ENCODE measurements at places on chromosomes 2 and 18.

- no peak for DNase-seq
Measured at GRCh38 chr2:202717598-202718310, 83.0 kb downstream of the FAM117B start.

- no peak for DNase-seq
Measured at GRCh38 chr2:15472133-15472532, 89.0 kb downstream of the NBAS start.

DNA sequence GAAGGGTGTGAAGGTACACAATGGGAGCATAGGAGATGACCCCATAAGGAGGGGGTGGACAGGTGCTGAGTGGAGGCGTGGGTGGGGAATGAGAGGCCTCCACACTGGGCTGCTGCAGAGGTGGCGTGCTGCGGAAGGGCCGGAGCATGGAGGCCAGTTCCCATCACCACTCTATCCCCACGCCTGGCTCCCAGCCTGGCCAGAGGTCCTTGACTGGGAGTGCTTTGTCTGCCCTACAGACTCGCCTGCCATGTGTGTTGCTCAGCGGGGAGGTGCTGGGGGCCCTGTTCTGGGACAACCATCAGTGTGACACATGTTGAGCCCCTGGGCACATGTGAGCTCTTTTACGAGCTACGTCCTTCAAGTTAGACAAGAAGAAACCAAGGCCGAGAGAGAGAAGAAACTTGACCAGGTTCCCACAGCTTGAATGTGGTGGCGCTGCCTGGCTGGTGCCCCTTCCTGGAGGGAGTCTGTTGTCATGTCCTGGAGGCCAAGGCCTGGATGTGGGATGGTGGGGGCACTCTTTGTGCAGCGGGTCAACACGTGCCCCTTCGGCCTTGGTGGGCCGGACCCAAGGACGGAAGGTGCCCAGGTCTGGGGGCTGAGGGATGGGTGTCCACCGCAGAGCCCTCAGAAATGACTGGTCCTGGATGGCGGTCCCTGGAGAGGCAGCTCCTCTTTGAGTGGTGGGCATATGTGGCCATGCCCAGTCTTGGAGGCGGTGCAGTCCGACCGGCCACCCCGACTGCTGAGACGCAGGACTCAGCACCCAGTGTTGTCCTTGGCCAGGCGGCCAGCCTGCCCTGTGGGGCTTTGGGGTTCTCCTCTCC is 1.2 kb upstream of the INPP5D start:
- DNase-seq, result no peak

GRCh38 chr2:21793461-21793860 is 669.7 kb downstream of the TDRD15 start:
- no peak for DNase-seq

DNA sequence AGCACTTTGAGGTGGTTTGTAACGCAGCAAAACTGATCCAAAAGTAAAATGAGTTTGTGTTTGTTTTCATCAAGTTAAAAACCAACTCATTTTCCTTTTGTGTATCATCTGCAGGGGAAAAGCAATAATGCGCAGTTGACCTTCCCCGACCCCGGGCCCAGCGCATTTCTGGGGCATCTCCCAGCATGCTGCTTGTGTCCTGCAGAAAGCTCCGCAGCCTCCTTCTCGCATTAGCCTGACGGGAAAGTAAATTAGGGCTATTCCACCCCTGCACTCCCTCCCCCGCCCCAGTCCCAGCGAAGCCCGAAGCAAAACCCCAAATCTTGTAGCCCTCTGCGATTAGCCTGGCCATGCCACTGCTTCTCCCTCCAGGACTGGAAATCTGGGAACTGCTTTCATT is 82.0 kb upstream of the PPM1B start:
- no peak for DNase-seq

GRCh38 chr2:144032566-144032965 is 487.4 kb downstream of the ZEB2 start:
- no peak for DNase-seq

DNA sequence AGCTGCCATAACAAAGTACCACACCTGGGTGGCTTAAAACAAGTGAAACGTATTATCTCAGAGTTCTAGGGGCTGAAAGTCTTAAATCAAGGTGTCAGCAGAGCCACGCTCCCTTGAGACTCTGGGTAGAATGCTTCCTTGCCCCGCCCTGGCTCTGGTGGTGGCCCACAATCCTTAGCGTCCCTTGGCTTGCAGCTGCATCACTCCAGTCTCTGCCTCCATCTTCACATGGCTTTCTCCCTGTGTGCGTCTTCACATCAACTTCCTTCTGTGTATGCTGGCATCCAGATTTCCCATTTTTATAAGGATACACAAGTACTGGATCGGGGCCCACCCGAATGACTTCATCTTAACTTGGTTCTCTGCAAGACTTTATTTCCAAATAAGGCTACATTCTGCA is 62.5 kb downstream of the MRO start:
- no peak for DNase-seq

GRCh38 chr18:31424383-31424988 is 23.1 kb upstream of the DSG3 start:
- no peak for DNase-seq

DNA sequence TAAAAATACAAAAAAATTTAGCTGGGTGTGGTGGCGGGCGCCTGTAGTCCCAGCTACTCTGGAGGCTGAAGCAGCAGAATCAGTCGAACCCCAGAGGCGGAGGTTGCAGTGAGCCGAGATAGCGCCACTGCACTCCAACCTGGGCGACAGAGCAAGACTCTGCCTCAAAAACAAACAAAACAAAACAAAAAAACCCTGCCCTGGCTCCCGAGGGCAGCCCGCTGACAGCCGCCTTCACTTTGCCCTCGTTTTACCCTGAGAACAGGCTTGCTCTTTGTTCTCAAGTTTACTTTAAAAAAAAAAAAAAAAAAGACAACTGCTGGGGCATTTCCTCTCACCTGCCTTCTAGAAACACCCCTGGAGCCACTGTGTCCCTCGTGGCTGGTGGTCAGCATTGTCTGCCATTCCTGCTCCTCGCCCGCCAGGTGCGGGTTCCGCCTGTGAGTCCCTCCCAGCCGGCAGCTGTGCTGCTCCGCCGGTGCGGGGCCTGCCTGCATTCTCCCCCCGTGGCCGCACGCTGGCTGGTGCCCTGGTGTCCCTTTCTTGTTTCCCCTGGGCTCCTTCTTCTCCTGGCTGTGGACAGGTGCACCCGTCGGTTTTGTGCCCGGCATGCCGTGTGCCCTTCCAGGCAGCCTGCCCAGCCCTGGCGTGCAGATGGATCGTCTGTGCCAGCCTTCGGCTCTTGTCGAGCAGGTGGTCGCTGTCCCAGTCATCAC is 105.7 kb downstream of the USP40 start:
- DNase-seq, result peak; percentile 37

DNA sequence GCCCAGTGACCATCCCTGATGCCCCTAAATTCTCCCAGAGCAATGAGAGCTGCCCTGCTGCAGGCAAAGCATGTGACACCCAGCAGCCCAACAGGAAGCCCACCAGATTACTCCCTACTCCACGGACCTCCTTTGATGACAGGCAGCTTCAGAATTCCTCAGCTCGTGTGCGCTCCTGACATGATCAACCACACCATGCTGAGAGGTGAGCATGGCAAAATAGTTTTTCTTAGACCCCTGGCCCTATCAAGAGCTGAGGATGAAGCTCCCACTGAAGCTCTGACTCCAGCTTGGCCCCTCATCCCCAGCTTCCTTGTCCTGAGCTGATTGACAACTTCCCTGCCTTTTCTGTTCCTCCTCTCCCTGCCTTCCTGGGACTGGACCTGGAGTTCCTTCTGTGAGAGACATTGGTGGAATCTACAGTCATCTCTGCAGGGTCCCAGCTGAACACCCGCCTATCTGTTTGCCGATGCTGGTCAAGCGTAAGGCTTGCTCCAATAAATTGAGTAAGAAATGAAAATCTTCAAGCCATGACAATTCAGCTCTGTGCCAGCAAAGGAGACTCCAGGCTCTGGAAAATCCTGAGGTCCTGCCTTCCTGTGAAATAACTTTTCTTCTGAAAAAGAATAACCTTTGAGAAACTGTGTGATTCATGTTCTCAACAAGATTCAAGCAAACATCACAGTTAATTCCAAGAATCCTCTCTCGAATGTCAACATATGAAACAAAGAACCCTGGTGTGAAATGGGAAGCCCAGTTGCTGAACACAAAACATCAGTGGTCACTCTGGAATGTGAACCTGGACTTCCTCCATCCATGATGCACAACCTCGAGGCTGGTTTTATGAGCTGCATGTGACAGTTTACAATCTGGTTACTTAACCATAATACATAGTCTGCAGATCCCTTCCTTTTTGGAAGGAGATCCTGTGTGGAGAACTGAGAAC is 201.1 kb downstream of the SPP2 start:
- no peak for DNase-seq

DNA sequence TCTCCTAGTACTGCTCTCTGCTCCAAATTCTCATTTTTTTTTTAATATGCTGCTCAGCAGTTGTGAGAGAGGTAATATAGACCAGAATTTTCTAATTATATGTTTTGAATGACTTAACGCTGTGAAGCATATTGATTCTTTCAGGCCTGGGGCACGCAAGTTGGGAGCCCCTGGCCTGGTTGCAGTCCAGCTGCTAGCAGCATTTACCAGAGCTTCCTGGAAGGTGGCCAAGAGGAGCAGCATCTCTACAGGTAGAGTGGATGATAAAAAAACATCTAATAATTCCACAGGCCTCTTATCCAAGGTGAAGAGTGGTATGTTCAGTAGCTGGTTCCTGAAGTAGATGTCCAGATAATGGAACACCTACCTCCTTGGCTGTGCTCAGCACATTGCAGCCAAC is 7.3 kb upstream of the UGP2 start:
- DNase-seq, result no peak

- no peak for DNase-seq
Measured at GRCh38 chr18:44961288-44961995, 280.8 kb downstream of the SETBP1 start.

- DNase-seq, result no peak
Measured at GRCh38 chr18:44700652-44701051, 20.0 kb downstream of the SETBP1 start.

GRCh38 chr2:127531221-127531648 is 4.2 kb upstream of the MYO7B start:
- no peak for DNase-seq

DNA sequence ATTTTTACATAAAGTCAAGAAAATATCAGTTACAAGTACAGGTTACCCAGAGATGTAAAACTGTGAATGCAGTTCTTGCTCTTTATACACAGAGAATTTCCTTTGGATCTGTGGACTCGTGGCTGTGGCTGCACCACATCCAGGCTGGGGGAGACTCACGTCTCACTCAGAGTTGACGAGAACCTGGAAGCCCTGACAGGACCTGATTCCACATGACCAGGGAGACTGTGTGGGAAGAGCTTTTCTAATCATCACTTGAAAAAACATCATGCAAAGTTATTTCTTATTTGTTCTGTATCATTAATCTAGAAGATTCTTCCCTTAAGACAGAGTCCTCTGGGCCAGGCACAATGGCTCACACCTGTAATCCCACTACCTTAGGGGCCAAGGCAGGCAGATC is 1159.0 kb downstream of the RPIA start:
- no peak for DNase-seq

DNA sequence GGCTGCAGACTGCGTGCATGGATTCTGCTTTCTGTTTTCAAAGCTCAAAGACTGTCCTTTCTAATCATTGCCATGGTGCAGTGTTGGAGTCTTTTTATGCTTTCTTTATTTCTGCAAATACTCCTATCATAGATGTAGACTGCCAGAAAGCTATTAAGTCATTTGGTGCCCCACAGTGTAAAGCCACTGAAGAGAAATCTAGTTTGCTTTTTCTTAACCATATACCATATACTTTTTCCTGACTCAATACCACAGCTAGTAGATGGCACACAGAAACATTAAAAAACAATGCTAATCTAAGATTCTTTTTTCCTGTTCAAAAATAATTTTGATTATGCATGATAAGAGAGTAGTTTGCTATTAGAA is 109.9 kb upstream of the RAB27B start:
- peak; percentile 4 for DNase-seq

- DNase-seq, result no peak
Measured at GRCh38 chr2:136395582-136395981, 277.6 kb upstream of the CXCR4 start.

GRCh38 chr18:77648411-77648810 is 398.8 kb downstream of the GALR1 start:
- DNase-seq, result no peak

DNA sequence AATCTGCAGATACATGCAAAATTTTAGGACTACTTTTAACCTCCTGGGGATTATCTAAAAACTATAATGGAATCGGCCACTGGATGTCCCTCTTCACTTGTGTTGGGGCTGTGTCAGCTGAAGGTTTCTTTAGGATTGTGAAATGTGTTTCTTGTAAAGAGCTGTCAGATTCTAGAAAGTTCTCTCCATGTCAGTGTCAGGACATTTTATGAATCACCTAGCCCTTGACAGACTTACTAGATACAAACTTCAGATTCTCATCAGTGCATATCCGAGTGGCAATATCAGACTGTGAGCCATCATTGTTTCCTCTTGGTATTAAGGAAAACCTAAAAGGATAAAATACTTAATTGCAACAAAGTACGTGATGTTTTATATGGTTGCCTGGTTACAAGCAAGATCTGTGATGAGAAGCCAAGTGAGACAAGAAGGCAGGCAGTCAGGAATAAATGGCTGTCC is 107.3 kb downstream of the CPS1 start:
- peak; percentile 74 for DNase-seq

- DNase-seq, result peak; percentile 42
Measured at GRCh38 chr2:230666885-230667712, 45.5 kb upstream of the CAB39 start.

- no peak for DNase-seq
Measured at GRCh38 chr18:59437851-59438569, 78.9 kb upstream of the LMAN1 start.

GRCh38 chr2:156437931-156438410 is 1.8 kb downstream of the GPD2 start:
- DNase-seq, result no peak

DNA sequence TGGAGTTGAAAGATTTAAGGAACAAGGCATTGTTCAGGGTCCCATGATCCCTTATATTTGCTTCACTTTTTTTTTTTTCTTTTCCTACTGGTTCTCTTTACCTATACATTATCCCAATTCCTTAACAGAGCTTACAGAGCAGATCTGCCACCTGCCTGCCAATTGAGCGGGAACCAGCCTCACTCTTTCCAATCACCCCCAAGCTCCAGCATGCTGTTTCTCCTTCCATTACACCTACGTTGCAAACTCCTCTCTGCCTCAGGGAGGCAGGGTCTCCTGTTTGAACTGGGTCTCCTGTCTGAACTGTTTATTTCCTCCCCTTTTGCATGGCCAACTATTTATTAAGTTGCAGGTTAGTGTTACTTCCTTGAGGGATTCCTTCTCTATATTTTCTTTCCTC is 77.2 kb upstream of the SLC38A11 start:
- DNase-seq, result no peak

GRCh38 chr18:6866552-6867085 is 137.1 kb downstream of the ARHGAP28 start:
- DNase-seq, result no peak

DNA sequence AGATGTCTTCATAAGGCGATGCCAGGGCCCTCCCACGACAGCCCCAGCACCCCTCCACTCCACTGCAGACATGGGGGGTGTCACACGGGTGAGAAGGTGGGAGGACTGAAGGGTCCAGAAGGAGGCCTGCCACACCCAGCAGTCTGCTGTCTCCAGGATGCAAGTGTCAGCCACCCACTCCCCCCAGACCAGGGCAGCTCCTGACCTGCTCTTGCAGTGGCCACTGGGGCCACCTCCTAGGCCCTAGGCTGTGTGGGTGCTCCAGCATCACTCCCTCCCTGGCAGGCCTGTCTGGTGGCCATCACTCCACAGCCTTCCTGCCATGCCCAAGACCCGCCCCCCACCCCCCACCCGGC is 171.0 kb downstream of the CELF4 start:
- no peak for DNase-seq

All from globus pallidus (tissue), 1 donor.